Right atrium auricular region (tissue), 2 donors: ENCODE measurements at places on chromosomes 7 and 10. TPM values are rescaled to one million over a fixed set of nuclear protein-coding genes. Genes with fewer than 3 reads are reported as not detected.

Gene AKR1C4
- not detected for total RNA-seq

Gene IL6
- total RNA-seq = 3.6 TPM

Gene KCNIP2
- total RNA-seq = 653 TPM

- DNase-seq = no peak
Measured at GRCh38 chr10:125016123-125016522, 74.2 kb downstream of the ZRANB1 start.

DNA sequence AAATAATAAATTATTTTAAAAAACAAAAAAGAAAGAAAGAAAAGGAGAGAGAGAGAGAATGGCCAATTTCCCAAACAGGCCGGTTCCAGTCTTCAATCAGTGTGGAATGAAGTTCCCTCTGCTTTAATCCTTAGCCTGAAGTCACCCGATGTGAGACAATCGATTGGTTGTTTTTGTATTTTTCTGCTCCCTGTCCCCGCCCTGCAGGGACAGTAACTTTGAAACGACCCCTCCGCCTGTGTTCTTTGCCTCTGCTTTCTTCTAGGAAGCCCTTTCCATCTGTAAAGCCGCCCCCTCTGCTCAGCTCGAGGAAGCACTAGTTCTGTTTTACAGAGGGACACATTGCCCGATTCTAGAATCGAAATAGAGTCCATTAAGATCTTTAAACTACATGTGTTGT lies 33.4 kb downstream of the FOXL3 start:
- DNase-seq = no peak

DNA sequence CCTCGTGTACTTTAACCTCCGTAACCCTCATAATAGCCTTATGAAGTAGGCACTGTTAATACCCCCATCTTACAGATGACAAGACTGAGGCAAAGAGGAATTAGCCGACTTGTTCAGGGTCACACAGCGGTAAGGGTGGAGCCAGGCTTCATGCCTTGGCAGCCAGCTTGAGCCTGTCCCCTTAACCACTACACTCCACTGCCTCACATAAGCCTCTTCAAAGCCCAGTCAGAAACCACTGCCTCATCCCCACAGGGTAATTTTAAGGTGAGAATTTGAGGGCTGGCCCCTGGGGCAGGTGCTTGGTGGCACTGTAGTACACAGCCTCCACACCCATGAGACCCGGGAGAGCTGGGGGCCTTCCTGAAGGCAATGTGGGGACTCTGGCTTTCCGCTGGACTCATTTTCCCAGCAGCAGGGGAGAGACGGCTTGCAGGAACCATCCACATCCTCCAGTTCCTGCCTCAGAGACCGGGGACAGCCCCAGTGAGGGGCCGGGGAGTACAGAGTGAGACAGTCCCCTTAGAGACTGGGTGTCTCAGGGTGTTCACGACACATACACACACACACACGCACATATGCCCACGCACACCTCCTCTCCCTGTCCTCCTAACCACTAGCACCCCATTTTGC lies 7.6 kb upstream of the C10orf105 start:
- DNase-seq = no peak

DNA sequence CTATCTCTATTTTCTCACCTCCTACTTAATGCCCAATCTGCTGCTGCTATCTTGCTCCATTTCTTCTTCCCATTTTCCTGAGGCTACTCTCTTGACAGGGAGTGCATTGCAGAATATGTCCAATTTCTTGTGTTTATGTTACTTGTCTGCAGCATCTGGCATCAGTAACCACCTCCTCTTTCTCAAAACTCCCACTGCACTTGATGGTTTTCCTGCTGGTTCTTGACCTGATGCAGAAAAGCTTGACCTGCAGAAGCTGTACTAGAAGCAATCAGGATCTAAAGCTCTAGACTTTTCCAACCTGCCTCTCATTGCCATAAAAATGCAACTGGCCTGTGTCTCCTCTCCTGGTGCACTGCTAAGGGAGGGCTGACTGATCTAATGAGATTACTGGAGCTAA lies 287.8 kb downstream of the ZEB1 start:
- DNase-seq = no peak

GRCh38 chr7:107026166-107026565 lies 18.3 kb upstream of the PRKAR2B start:
- DNase-seq = no peak

DNA sequence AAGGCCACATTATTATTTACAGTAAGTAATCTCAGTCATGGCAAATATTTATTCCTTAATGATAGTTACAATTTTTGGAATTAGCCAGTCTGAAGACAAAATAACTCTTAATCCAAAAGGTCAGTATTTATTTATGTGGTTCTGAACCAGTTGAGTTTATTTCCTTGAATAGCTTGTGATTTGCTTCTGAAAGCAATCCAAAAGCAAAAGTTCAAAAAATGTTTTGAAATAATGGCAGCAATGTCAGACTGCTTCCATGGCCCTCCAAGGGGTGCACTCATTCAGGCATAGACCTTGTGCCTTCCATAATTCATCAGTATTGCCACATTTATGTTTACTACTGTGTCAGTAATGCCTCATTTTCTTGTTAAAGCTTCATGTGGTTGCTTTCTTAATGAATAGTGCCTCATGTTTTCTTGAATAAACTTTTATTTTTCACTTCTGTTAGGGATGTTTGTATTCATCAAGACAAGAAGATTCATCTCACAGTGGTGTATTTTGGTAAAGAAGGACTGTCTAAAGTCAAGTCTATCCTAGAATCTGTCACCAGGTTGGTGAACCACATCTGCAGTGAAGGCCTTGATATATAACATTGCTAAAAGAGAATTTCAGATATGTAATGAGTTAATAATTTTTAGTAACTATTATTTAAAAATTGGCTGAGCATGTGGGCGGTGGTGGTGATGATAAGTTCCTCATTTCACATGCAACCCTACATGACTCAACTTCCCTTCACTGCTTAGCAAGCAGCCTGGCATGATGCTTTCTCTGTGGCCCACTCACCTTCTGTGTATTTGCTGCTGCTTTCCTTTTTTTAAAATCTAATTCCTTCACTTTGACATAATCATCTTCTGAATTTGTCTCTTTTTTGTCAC lies 22.0 kb downstream of the CSGALNACT2 start:
- DNase-seq = no peak

DNA sequence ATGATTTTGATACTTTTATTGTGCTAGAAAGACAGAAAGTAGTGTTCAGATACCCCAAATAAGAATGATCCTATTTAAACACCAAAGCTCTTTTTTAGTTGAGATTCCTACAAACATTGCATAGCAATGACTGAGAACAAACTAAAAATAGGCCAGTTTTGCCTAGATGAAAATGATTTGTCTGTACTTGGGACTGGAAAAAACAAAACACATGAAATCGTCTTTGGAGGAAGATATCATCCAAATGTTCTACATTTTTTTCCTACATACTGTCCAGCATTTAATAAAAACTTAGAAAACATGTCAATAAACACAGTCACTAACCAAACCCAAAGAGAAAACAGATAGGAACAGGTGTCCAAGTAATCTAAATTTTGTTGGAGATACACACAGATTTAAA lies 111.6 kb upstream of the MEOX2 start:
- no peak for DNase-seq

GRCh38 chr7:154638286-154638685 lies 364.6 kb downstream of the PAXIP1 start:
- DNase-seq = no peak

DNA sequence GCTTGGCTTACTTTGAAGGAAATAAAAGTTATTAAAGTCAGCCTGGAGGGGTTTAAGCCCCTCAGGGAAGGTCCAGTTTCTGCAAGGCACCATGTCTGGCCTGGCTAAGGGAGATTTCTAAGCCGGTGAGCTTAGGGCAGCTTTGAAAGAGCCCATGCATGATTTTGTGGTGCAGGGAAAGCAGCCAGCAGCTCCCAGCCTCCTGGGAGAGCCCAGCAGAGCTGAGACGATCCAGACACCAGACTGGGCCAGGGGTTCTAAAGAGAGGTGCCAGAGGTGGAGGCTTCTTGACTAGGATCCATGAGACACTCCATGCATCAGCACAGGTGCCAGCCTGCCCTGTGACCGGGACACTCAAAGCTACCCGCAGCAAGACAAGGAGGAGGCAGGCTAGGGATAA lies 59.6 kb upstream of the MKX start:
- no peak for DNase-seq

DNA sequence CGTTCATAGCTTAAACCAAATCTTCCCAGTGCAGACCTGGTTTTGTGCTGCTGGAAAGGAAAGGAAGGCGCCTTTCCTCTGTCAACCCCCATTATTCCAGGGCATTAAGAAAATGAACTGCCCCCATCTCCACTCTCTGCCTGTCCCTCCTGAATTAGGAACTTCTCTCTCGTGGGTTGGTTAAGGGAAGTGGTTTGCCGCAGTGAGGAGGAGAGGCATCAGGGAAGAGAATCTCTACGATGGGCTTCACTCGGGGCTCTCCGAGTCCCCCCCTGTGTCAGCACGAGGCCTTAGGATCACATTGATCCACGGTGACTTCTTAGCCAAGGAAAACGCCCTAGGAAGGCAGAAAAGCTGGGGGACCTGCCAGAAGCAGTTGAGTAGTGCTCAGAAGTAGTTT lies 53.9 kb upstream of the LYZL2 start:
- no peak for DNase-seq
